Inflammatory macrophage treated with lipopolysaccharide for 1 hour (primary cell): ENCODE measurements at places on chromosomes 5 and 9.
A peak's percentile ranks its signal among the peaks of the same experiment; 100 is the strongest.

DNA sequence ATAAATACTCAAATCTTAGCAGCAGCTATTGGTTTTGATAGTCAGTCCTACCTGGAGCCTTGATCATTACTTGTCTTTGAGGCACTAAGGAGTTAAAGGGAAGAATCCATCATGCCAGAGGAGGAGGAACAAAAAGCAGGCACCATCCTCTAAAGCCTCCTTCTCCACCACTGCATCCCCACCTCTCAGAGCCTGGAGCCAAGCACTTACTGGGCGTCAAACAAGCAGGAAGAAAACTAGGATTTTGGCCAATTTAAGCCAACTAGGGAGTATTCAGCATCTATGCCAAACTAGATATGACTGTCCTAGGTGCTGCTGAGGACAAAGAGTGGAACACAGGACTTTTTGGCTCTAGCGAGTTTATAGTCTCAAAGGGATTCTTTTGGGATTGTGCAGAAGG, 152.5 kb downstream of the PPP2R2B start:
- no peak for DNase-seq

DNA sequence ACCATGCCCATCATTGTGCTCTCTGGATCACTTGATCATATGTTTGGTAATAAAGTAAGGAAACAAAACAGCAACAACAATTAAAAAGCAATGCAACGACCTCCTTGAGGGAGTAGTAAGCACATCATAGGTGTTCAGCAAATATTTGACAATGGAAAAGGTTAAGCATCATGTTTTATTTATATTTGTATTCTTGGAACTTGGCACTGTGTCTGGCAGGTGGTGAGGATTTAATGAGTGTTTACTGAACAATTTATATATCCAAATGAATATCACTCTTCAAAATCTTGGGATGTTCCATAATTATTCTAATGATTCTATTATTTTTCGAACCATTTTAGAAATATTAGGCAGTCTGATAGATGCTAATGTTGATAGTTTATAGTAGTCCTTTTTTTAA, 6.2 kb downstream of the PIP5K1B start:
- no peak for DNase-seq

DNA sequence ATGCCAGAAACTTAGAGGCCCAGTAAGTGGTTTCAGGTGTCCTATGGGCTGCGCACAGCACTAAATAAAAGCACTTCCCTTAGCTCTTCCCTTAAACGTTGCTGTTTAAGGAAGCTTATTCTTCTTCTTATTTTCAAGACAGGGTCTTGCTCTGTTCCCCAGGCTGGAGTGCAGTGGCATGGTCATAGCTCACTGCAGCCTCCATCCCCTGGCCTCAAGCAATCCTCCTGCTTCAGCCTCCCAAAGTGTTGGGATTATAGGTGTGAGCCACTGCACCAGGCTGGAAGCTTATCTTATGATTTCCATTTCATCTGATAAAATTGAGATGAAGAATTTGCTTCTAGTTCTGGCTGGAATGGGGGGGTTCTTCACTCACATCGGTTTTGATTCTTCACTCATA, 15.6 kb upstream of the TJP2 start:
- DNase-seq = no peak

DNA sequence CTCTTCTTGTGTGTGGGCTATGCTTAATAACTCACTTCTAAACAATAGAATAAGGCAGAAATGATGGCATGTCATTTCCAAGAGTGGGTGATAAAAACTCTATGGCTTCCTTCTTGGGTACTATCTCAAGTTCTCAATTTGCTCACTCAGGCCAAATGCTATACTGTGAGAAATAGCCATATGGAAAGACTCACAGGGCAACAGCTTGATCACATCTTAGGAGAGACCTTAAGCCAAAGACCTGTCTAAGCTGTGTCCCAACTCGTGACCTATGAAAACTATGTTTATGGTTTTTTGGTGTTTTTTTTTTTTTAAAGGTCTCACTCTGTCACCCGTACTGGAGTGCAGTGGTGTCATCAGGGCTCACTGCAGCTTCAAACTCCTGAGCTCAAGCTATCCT, 2.1 kb upstream of the UIMC1 start:
- peak; percentile 31 for DNase-seq

GRCh38 chr5:873328-873727, 19.3 kb downstream of the BRD9 start:
- DNase-seq = no peak

- no peak for DNase-seq
Observed at GRCh38 chr9:113633782-113634595, 170.5 kb downstream of the RGS3 start.

DNA sequence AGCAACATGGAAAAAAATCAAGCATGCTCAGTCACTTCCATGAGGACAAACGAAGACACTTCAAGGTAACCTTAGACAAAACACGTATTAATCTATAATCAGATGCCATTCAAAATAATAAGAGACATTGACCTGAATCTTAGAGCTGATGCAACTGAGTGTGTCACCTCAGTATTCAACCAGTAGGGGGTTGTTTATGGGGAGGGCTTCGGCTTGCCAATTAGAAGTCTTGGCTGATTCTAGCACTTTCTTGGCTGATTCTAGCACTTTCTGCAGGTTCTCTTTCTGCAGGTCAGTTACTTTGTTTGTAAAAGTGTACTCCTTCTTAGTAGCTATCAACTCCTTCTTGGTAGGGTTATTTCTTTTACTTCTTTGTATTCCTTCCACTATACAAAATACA, 317.6 kb downstream of the ENC1 start:
- no peak for DNase-seq

DNA sequence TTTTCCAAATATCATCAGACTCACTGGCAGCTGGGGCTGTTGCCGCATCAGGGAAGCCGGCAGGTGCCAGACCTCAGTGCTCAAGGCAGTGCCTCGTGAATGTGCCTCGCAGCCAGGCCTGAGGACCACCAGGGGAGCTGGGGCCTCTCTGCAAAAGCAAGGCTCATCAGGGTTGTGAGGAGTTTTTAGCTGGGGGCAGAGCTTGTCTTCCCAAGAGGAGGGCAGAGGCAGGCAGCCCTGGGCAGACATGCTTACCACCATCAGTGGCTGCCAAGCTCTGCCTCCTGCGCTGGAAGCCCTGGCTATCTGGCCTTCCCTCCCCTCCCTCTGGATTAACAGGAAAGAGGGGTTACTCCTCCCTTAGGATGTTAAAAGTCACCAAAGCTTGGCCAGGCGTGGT, 8.8 kb upstream of the TBC1D9B start:
- no peak for DNase-seq

DNA sequence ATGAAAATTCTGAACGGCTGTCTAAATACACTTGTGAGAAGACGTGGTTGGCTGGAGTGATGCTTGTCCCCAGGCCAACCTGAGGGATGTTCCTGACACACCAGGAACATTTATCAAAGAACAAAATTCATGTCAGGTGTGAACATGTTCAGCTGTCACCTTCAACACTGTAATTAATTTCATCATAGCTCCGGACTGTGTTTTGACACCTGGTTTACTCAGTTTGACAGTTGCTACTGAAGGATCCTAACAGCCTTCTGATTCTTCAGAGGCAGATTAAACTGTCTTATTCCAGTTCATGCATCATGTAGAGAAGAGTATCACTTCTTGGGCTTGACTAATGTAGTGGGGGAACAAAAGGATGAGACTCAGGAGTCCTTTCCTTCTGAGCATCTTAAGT, 134.1 kb downstream of the NPR3 start:
- no peak for DNase-seq

DNA sequence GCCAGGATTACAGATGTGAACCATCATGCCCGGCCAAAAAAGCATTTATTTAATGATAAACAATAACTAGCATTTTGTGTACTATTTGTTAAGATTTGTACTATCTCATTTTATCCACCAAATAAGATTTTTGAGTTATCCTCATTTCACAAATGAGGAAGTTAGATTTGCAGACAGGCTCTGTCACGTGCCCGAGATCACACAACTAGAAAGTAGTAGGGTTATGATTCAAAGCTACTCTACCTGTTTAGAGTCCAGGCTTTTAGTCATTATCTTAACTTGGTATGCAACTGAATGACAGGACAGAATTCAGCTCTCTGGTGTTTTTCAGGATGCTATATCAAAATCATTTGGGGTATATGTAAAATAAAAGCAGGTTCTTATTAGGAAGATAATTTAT, 20.5 kb downstream of the RANBP17 start:
- no peak for DNase-seq

DNA sequence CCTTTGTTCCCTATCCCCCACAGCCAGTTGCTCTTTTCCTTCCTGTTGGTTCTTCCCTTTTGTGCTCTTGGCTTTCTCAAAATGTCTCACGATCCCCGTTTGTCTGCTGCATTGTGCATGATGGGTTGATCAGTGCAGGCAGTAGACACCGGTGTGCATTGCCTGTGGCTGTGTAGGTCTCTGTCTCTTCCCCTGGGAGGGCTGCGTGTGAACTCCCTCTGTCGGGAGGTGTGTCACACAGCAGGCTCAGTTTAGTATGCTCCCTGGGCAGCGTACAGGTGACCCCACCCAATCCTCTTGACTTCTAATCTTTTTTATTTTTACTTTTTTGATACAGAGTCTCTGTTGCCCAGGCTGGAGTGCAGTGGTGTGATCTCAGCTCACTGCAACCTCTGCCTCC, 265.3 kb downstream of the FSTL4 start:
- no peak for DNase-seq

DNA sequence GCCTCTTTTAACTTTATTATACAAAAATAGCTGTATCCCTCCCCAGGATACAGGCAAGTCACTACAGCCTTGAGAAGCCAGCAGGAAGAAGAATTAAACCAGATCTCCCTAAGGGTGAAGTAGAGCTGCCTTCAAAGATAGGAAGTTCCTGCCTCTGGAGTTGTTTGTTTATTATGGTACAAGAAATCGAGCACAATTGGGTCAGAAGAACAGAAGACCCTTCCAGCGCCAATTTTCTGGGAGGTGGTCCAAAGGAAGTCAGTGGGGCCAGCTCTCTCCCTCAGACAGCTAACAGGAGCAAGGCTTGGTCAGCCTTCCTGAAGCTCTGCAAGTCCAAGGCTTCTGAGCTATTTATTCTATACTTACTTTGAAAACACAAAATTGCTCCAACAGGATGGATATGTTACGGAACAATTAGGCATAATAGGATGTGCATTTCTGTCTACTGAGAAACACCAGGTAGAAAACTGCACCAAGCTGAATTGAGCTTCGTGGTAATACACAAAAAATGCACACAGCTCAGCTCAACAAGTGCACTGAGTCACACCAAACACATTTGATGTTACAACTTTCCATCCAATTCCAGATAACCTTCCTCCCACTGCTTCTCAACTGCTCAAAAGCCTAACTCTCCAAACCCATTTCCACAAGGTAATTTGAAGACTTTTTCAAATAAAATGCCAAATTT, 16.0 kb downstream of the SERINC5 start:
- no peak for DNase-seq

- no peak for DNase-seq
Observed at GRCh38 chr5:176132471-176133288, 105.5 kb upstream of the SIMC1 start.

- DNase-seq = peak; percentile 62
Observed at GRCh38 chr9:38068701-38069628, at the start of gene SHB. Gene SHB, minus strand, starts transcription at chr9:38069227. Its CDS starts 582 bp downstream, at chr9:38068645.

- DNase-seq = no peak
Observed at GRCh38 chr5:137845472-137845871, 22.2 kb upstream of the MYOT start.

DNA sequence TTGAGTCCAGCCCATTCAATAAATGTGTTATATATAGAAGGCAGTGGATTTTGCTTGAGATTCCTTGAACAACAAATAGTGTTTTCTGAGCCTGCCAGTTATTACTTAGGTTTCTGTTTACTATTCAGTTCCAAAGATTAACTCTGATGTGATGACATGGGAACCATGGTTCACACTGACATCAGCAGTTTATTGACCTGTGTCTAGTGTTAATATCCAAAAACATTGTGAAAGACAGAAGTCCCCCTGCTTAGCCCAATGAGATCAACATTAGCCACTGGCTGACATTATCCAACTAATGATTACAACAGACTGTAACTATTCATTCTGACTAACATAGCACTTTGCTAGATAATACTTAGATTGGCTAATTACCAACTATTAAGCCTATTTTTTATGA, 14.9 kb downstream of the APBA1 start:
- DNase-seq = no peak

- no peak for DNase-seq
Observed at GRCh38 chr9:87546704-87547103, 49.0 kb downstream of the DAPK1 start.

- DNase-seq = no peak
Observed at GRCh38 chr5:142186857-142187594, 78.4 kb downstream of the NDFIP1 start.

- DNase-seq = no peak
Observed at GRCh38 chr9:93911801-93912554, 43.2 kb downstream of the BARX1 start.

DNA sequence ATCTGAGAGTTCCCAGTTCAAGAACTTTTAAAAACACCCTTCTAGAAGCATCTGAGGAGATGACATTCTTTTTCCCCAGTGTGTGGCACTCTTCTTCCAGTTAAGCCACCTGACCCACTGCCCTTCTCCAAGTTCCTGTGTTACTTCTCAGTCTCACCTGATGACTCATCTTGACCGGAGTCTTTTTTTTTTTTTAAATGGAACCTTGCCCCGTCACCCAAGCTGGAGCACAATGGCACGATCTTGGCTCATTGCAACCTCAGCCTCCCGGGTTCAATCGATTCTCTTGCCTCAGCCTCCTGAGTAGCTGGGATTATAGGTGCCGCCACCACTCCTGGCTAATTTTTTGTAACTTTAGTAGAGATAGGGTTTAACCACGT, 224.1 kb upstream of the DAB2 start:
- DNase-seq = no peak

- no peak for DNase-seq
Observed at GRCh38 chr5:1214163-1214935, 10.8 kb upstream of the SLC6A18 start.

- DNase-seq = no peak
Observed at GRCh38 chr5:88143693-88144218, 124.9 kb downstream of the TMEM161B start.

DNA sequence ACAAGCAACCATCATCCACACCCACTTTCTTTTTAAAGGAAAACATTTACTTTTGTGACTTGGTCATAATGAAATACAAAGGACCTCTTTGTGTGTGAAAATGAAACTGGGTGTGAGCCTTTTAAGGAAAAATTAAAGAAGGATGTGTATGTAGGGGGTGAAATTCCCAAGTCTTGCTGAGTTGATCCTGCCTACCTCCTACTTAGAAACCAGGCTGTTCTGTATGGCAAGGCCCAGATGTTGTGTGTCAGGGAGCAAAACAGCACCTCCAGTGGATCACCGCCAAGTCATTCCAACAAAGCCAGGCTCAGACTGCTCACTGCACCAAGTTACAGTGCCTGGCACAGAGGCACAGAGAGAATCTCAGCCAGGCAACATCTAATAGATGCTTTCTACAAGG, 198.5 kb upstream of the FBN2 start:
- no peak for DNase-seq

GRCh38 chr5:136006164-136006563, 22.6 kb upstream of the TGFBI start:
- no peak for DNase-seq

GRCh38 chr5:78610163-78610583, 38.4 kb downstream of the LHFPL2 start:
- no peak for DNase-seq

DNA sequence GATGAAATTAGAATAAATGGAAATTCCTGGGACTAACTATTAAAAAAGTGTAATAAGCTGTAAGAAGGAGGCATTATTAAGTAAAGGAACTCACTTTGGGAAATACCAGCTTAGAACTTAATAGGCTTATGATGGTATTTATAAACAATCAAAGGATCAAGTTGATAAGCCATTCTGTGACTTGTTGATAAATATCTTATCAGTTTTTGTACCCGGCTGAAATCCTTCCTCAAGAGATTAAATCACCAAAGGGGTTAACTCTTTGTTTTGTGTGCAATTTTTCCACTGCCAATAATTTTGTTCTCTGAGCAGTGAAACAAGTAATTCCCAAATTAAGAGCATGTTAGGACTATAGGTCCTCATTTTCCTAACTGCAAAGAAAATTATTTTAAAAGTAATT, 70.7 kb upstream of the BDP1 start:
- DNase-seq = no peak
